ENCODE measurements at places on chromosomes 1 and 21.

DNA sequence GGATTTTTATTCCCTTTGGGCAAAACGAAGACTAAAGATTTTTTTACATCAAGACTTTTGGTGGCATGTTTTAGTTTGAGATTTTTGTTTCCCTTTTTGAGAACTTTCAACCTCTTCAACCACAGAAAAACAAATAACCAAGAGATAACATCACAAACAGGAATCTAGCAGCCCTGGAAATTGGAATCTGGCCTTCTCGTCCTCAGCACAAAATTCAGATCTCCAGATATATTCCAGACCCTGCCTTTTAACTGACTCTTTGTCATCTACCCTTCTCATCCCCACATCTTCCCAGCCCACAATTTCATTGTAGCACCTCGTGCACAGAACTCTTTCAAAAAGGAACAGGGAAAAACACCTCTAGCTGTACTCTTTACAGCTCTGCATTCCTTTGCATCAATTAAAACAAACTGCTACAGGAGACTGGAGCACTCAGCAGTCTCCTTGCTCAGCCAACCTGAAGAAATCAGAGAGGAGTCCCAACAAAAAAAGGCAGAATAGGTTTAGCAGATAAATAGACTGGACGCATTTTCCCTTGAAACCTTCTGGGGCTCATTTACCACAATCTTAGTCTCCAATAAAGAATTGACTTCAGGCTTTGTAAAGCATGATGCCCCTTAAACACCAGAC, 251.0 kb downstream of the TTLL7 start:
- no peak for ATAC-seq

DNA sequence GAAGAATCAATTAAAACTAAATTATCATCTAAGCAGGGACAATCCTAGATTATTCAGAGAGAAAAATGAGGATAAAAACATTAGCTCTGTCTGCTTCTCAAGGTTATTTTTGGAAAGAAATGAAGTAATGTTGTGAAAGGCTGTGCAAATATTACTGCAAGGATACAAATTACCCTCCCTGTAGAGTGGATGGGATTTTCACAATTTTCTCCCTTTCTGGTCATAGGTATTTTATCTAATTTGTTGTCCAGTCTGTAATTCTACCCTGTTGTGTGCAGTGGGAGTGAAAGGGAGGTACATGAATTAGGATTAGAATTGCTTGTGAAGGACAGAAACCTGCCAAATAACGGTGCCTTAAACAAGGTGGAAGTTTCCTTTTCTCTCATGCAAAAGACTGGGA, 54.7 kb downstream of the MAP3K7CL start:
- no peak for ATAC-seq

GRCh38 chr1:24301785-24302175, 17.4 kb upstream of the GRHL3 start:
- ATAC-seq, result no peak

DNA sequence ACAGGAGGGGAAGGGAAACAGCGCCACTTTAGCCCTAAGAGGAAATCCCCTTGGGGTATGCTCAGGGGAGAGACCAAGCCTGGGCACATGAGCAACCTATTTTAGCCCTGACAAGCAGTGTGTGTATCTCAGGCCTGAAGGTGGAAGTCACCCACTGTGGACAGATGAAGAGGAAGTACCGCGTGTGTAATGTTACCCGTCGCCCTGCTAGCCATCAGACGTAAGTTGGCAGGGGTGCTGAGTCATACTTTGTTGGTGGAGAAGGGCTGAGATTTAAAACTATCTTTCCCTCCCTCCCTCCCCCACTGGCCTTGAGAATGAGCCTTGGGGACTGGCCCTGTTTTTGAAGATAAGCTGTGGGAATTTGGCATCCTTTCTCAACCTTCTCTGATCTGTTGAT, 11.2 kb downstream of the AGO1 start:
- no peak for ATAC-seq

GRCh38 chr1:200963076-200963475, 60.4 kb downstream of the KIF21B start:
- ATAC-seq, result no peak
